ENCODE measurements at places on chromosomes 13 and 19. TPM values are rescaled to one million over a fixed set of nuclear protein-coding genes. Genes with fewer than 3 reads are reported as not detected.

GRCh38 chr13:113098162-113098732 is 7.3 kb upstream of the F7 start:
- DNase-seq: no peak

- DNase-seq: no peak
Observed at GRCh38 chr13:105971312-105971711, 564.1 kb downstream of the EFNB2 start.

GRCh38 chr19:14517446-14517839 is 754 bp downstream of the DNAJB1 start:
- no peak for DNase-seq

GRCh38 chr19:35739275-35740107 is 2.8 kb downstream of the IGFLR1 start:
- no peak for DNase-seq

GRCh38 chr13:30926781-30927180 is 5.7 kb upstream of the TEX26 start:
- DNase-seq: no peak

DNA sequence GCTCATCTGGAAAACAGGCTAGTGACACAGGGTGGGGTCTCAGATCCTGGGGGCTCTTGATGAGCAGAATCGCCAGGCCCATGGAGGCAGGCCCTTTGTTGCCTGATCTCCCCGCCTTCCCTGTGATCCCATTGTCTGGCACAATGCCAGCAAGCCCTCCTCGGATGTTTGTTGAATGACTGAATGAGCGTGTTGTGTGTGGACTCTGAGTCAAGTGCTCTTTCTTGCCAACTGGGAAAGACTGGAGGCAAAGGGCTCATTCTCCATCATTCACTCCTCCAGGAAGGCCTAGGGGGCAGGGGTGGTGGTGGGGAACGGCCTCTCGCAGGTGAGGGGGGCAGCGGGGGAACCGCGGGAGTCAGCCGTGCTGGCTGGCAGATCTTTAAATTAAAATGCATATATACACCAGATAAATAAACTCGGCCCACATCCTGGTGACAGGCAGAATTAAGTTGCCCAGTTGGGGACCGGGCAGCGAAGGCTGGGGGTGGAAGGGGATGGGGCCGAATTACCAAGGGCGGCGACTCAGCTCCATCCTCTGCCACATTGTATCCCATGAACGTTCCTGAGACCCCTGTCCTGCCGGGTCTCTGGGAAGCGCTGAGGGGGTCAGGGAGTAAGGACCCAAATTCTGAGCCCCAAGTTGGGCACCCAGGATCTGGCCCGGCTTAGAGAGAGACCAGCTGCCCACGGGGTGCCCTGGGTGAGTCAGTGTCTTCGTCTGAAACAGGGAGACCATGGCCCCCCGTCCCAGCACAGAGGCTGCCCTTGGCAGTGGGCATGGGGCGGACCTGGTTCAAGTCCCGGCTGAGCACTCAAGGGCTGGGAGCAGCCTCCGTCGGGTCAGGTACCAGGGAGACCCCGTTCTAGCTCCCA is 24.5 kb downstream of the EFNA2 start:
- DNase-seq: no peak

GRCh38 chr19:18109733-18110608 is 12.4 kb downstream of the MAST3 start:
- DNase-seq: no peak

Gene CAPN12
- total RNA-seq: 0.34 TPM

Gene OR7A5
- not detected for total RNA-seq

Gene VPS36
- 25.4 TPM for total RNA-seq

Gene FCER2
- total RNA-seq: not detected
